T follicular helper cell (primary cell): ENCODE measurements at places on chromosomes 11 and 22.

DNA sequence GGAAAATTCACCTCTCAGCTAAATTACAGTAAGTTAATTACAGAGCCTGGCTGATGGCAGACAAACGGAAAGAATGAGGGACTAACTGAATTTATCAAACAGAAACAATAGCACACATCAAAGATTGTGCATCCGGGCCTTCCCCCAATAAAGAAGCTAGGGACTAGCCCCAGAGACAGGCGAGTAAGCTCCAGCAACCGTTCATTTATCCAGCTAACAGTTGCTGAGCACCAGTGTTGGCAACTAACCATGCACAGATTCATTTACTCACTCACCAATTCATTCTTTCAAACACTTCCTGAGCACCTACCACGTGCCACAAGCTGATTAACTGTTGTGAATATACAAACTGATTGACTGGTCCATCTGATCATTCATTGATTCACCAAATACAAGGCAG lies 51.2 kb downstream of the SMCO4 start:
- no peak for DNase-seq

DNA sequence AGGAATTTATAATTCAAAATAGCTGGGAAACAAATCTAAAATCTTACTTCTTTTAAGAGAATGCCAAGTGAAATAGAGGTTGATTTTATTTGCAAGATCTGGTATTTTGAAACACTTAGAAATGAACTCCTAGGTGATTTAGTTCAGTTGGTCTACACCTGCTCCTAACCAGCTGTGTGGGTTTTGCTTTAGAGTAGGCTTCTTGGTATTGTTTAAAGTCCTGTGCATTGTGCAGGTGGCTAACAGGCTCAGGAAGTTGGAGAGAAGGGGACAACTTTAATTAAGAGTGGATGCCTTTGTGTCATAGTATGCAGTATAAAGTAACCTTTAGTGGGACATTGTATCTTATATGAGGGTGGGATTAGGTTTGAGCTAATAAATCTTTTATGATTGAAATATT lies 4.1 kb upstream of the RAG2 start:
- no peak for DNase-seq

- no peak for DNase-seq
Measured at GRCh38 chr11:11089805-11090204, 232.0 kb upstream of the ZBED5 start.

- DNase-seq: no peak
Measured at GRCh38 chr11:240315-240714, 3.5 kb downstream of the PSMD13 start.

DNA sequence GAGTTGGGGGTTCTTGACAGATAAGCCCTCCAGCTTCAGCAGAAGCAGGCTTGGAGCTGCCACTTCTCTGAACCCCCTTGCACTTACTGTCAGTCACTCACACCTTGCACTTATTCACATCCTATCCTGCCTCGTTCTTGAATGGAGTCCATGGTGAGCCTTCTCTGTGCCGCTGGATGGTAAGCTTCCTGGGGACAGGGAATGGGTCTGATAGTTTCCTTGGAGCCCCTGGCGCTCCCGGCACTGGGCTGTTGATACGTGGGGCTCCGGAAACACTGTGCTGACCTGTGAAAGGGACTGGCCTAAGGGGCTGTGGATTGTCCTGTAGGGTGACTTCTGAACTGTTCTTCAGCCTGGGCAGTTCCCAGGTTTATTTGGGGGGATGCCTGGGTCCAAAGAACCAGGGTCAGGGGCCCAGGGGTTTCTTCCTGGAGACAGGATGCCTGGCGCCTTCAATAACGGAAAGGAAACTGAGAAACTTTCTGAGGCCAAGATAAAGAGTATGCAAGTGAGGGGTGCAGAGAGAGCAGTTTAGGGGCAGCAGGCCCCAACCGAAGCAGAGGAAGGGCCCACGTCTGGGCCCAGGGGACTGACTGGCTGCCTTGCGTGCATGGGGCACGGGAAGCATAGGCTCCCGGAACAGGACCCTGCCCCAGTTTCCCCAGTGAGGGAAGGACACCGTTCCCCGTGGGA lies 709 bp upstream of the ST3GAL4 start:
- DNase-seq: no peak

GRCh38 chr11:35112056-35112845 lies 26.7 kb upstream of the CD44 start:
- DNase-seq: no peak

- no peak for DNase-seq
Measured at GRCh38 chr11:107337917-107338316, 119.7 kb downstream of the CWF19L2 start.

- no peak for DNase-seq
Measured at GRCh38 chr22:49765091-49765771, 62.4 kb downstream of the BRD1 start.
